ENCODE measurements at places on chromosomes 5 and 9.

GRCh38 chr5:126884269-126884819, 107.4 kb downstream of the LMNB1 start:
- no peak for DNase-seq

DNA sequence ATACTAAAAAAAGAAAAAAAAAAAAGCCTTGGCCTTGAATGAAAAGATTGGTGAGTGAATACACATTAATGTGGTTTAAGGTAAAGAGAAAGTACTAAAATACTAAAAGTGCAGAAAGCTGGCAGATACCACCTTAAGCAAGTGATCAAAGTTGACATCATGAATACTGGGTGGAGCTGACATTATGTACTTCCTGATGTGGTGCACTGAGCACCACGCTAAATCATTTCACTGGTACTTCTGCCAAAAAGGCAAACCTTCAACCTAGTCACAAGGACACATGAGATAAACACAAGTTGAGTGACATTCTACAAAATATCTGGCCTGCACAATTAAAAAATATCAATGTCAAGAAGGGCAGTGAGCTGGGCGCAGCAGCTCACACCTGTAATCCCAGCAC, 33.8 kb upstream of the PANK3 start:
- DNase-seq = no peak

- no peak for DNase-seq
Observed at GRCh38 chr9:91736311-91736710, 213.7 kb downstream of the ROR2 start.

DNA sequence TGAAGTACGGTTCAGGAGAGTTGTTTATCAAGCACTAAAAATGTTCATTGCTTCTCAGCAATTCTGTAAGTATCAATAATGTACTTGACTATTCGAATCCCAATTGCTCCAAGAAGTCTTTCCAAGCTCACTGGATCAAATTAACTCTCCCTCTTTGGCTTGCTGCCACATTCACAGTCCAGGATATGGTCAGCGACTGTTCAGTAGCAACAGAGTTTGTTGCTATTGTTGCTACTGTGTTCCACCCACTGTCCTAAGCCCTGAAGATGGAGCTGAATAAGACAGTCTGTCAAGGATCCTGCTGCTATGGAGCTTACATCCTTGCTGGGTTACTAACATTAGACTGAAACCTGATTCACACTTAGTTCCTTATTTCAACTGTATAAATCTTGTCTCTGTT, 110.8 kb downstream of the FGF10 start:
- DNase-seq = no peak

GRCh38 chr5:7246287-7246686, 149.7 kb upstream of the ADCY2 start:
- no peak for DNase-seq

GRCh38 chr9:8649160-8649559, 849.6 kb upstream of the DMAC1 start:
- no peak for DNase-seq
